RKO (cell line): ENCODE measurements at places on chromosomes 12 and 14.

GRCh38 chr14:89331398-89331797 lies 85.6 kb downstream of the FOXN3 start:
- no peak for DNase-seq

DNA sequence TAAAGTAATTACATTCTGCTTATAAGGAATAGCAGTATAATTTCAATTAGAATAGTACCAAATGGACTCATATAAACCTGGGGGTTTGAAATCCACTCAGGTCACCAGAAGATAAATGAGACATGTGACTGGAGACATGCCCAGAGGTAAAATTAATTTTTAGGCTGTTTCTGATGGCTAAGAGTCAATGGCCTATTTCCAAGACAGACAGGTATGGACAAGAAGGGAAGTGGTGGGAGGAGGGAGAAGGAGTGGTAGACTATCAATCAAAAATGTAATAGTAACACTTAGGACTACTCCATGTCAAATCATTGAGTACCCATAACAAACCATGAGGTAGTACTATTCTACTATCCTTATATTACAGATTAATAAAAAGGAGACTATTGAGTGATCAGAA lies 544.0 kb downstream of the GALC start:
- no peak for DNase-seq

DNA sequence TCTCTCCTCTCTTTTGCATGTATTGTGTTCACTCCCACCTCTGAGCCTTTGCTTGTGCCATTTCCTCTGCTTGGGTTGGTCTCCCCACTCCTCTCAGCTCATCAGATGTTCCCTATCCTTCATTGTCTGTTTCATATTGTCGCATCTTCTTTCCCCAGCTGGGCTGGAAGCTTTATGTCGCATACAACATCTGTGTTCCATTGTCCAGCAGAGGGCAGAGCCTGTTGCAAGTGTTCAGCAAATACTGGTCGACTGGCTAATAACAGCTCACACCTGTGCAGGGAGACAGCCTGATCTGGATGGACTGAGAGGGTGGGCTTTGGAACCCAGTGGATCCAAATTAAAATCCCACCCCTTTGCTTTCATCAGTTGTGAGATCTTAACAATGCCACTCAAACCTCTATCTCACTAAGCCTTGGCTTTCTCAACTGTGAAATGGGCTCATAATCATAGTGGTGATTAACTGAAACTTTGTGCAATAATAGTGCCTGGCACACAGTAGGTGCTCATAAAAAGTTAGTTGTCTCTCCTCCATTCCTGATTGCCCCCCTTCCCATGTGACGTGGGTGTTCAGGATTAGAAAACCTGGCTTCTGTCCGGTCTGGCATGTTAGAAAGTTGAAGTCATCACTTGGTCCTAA lies 75.8 kb downstream of the RIN3 start:
- DNase-seq: no peak

GRCh38 chr14:85417396-85417795 lies 112.5 kb upstream of the FLRT2 start:
- DNase-seq: no peak

GRCh38 chr14:97306133-97306759 lies 509.1 kb downstream of the VRK1 start:
- DNase-seq: no peak

DNA sequence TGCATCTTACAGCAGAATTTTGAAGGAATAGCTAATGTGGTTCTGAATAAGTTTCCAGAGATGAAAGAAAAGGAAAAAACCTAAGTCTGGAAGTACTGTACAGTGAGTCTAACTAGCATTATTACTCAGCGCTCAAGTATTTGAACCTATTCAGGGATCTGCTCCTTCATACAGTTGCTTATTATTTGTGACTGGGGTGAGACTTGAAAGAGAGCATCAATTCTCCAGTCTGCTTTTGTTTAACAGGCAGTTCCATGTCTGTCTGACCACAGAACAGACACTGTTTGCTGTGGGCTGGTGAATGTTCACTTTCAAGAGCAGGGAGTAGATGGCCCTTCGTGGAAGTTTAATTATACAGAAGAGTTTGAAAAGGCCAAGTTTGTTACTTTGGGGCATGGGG lies 9.3 kb downstream of the ETV6 start:
- DNase-seq: no peak

DNA sequence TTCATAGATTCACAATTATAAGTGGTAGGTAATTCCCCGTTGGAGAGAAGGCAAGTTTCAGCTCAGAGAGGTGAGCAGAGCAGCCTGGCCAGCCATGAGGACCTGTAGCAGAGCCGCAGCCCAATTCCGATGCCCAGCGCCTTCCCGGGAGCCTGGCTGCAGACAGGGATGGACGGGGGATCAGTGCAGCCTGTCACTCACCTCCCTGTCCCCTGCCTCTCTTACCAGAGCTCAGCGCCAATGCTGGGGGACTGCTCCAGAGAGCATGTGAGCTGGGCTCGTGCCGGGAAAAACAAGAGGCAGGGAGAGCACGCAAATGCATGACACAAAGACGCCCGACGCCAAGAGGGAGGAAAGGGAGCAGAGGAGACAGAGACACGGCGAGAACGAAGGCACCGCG lies 231.9 kb downstream of the BCL11B start:
- DNase-seq: no peak

DNA sequence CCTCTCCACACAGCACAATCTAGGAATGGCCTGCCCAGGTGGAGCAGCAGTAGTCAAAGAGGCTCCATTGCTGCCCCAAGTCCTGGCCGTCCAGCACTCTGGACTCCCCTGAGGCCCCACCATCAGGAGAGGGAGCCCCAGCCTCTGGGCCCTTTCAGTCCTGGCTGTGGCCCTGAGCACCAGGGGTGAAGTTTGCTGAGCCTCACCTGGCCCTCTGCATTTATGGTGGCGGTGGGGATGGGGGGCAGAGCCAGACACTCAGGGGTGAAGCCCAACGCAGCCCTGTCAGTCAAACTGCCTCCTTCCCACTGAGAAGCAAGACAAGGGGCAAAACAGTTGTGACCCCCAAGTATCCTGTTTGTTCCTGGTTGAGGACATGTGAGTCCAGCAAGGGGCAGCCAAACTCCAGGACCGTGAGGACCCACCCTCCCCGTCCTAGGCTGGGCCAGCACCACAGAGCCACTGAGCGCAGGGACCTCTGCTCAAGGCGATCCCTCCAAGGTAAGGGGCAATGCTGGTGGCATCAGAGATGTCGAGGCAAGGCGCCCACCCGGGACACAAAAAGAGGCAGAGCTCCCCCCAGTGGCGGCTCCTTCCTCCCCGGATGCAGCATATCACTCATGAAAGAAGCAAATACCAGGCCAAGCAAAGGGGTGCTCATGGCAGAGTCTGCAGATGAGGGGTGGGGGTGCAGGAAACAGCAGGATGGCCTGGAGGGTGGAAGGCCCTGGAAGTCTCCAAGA lies 4.8 kb upstream of the AMN start:
- no peak for DNase-seq

- no peak for DNase-seq
Observed at GRCh38 chr12:47206450-47207339, 126.9 kb upstream of the AMIGO2 start.

GRCh38 chr12:112978163-112979040 lies at the start of gene OAS2:
Gene OAS2, plus strand, starts transcription at chr12:112978519. Its CDS starts 90 bp downstream, at chr12:112978609.
- peak; percentile 27 for DNase-seq
